Activated CD4-positive, alpha-beta T cell treated with anti-CD3 and anti-CD28 coated beads for 24 hours (primary cell): ENCODE measurements at places on chromosomes 7 and 10.

DNA sequence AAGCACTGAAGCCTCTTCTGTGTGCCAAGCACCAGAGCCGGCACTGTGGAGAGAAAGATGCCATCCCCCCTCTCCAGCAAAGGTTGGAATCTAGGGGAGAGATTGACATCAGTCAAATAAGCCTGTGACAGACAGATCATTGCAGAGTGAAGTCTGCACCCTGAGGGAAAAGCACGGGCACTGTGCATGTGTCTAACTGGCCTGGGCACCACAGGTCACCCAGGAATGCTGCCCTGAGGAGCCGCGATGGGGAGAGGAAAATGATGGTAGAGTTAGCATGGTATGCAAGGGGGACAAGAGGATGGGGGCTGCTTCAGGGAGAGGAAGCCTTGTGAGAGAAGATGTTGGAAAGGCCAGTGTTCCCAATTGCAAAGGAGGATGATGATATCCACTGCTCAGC, 261.0 kb downstream of the GRID1 start:
- DNase-seq = no peak

GRCh38 chr7:116408166-116408565, 91.4 kb upstream of the CAV2 start:
- DNase-seq = no peak

DNA sequence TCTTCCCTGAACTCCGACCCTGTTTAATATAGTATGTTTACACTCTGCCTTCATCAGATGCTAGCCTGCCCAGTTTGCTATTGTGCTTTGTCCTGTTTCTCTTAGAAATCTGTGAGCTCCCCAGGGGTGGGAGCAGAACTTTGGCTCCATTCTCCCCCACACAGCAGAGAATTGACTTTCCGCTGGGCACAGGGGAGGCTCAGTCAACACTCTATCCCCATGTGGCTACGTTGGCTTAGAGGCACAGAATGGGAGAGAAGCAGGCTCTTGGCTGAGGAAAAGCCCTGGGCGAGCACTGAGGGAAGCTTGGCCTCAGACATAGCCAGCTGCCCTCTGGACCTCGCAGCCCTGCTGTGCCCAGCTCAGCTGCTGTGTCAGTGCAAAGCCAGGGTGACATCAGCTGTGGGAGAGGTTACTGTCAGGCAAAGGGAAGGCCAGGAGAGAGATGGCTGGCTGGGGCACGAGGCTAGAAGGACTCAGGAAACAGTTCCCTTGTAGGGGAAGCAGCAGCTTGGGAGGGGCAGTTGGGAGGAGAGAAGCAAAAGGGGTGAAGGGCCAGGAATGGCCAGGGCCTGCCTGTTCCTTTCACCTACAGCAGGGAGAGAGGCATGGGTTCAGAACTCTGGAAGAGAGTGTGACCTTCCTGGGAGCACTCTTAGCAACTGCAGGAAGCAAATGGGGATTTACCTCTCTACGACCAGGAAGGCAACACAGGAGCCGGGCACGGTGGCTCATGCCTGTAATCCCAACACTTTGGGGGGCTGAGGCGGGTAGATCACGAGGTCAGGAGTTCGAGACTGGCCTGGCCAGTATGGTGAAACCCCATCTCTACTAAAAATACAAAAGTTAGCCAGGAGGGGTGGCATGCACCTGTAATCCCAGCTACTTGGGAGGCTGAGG, 5.8 kb upstream of the SCD start:
- no peak for DNase-seq

- DNase-seq = no peak
These were observed 33.2 kb upstream of the PAPSS2 start for GRCh38 chr10:87626422-87626892.

DNA sequence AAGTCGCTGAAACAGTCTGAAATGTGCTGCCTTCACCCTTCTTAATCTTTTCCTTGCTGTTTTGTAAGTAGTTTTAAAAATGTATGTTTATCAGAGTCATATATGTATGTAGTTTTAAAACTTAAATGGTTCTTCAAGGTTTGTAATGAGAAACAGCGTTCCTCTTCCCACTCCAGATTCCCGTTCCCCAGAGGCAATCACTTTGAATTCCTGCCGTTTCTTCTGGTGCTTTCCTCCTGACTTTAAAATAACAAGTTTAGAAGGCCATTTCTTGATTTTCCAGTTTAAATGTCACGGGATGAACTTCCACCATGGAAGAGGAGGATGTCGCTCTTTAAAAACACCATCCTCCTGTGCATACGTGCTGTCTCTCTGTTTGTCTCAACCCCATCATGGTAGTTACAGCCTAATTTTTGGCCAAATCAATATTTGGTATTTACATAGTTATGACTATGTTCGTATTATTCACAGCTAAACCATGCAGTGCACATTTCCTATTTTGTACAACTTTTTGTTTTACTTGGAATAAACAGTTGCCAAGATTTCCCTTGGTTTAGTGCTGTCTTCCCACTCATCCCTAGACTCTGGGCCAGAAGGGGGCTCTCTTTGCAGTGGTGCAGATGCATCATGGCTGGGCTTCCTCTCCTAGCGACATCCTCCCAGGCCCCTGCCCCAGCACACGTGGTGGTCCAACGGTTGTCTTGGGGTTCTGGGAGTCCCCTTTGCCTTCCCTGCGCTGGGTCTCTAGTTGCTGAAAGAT, 151.4 kb downstream of the PTPN20 start:
- no peak for DNase-seq

- no peak for DNase-seq
These were observed 101.2 kb upstream of the KLF6 start for GRCh38 chr10:3886191-3886590.

GRCh38 chr7:47428052-47428767, 153.7 kb downstream of the TNS3 start:
- no peak for DNase-seq

- DNase-seq = no peak
These were observed 1.4 kb upstream of the TRIM8 start for GRCh38 chr10:102642736-102643335.

DNA sequence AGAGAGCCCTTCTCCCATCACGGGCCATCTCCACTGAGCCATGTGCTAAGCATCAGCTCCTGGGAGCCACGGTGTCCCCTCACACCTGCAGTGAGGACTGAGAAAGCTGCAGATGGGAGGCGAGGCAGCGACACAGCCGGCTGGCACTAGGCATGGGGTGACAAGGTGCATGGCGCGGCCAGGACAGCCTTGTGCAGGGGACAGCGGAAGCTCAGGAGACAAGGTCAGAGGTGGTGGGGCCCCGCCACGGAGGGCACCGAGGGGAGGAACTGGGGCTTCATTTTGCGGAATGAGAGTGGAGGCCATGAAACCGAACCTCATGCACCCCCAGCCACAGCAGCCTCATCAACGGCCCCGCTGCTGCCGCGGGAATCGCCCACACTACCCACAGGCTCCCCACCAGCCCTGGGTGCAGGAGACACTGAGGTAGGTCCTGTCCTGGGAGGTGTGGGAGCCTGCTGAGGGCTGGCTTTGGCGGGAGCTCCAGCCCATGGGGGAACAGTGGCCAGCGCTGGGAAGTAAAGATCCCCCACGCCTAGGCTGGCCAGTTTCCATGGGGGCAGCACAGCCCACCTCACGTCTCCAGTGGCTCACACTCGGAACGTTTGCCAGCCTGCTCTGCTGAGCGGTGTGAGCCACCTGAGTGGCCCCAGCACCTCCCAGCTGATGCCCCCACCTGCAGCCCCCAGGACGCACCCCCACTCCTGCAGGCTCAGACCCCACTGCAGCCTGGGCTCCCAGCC, 71.2 kb upstream of the INSIG1 start:
- DNase-seq = no peak

DNA sequence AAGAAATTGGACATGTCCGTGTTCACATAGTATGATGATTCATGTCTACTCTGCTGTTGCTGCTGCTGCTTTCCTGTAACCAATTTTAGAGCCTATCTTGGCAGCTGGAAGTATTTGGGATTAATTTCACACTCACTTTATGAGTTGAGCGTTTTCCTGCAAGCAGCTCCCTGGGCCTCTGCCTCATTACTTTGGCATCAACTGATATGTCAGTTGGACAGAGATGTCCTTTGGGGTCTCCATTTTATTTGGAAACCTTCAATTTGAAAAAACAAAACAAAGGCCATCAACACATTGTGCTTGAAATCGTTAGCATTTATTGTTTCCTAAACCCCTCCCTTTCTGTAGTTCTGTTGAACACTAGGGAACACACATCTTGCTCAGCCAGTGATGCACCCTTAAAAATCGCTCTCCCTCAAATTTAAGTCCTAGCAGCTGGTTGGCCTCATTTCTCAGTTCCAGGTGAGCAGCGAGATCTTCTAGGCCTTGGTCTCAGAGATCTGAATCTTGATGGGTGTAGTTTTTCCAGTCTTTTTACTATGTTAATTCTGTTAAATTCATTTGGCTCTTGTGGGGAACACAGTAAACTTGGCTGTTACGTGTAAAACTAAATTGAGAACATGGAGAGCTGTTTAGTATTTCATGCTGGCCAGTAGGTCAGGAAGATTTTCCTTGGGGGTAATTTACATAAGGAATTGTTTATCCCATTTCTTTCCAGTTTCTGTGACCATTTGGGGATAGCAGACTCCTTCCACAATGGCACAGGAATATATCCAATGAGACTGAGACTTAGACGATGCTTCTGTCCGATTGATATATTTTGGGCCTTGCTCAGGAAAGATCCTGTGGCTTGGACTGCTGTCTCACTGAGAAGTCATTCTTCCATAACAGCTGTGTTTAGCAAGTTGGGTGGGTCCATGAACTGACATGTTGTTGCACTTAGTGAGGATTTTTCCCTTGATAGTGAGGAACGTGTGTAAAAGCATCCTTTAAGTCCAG, 371.6 kb downstream of the BBS9 start:
- no peak for DNase-seq

GRCh38 chr7:42745357-42746059, 166.4 kb downstream of the C7orf25 start:
- DNase-seq = peak; percentile 34

DNA sequence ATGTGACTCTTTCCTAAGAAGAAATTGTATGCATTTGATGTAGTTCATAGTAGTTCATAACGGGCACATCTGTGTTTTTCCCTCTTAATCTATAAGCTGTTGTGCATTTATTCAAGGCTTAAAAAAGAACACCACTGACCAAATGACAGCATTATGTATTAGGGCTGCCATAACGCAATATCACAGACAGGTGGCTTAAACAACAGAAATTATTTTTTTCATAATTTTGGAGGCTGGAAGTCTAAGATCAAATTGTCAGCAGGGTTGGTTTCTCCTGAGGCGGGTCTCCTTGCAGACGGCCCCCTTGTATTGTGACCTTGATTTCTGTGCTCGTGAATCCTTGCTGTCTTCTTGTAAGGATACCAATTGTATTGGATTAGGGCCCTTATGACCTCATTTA, 627 bp upstream of the SSMEM1 start:
- DNase-seq = no peak

GRCh38 chr10:28768227-28768626, 90.9 kb downstream of the BAMBI start:
- no peak for DNase-seq

DNA sequence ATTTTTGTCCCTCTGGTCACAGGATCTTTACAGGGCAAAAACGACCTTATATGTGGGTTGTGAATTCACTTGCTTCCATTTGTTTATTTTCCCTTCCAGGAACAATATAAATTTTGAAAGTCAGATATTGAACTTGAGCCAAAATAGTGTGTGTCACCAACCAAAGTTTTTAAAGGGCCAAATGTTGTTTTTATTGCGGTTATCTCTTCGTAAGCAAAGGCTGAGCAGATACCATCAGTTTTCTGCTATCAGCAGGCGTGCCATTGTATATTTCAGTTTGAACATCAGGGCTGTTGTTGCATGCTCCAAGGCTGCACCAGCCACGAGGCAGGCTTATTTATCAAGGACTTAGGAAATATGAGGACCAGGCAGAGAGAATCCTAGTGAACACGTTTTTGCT, 160.3 kb downstream of the PAXIP1 start:
- no peak for DNase-seq

- DNase-seq = no peak
These were observed 33.9 kb downstream of the CYCS start for GRCh38 chr7:25091176-25091575.

GRCh38 chr7:123916240-123916724, 8.8 kb upstream of the SPAM1 start:
- no peak for DNase-seq

DNA sequence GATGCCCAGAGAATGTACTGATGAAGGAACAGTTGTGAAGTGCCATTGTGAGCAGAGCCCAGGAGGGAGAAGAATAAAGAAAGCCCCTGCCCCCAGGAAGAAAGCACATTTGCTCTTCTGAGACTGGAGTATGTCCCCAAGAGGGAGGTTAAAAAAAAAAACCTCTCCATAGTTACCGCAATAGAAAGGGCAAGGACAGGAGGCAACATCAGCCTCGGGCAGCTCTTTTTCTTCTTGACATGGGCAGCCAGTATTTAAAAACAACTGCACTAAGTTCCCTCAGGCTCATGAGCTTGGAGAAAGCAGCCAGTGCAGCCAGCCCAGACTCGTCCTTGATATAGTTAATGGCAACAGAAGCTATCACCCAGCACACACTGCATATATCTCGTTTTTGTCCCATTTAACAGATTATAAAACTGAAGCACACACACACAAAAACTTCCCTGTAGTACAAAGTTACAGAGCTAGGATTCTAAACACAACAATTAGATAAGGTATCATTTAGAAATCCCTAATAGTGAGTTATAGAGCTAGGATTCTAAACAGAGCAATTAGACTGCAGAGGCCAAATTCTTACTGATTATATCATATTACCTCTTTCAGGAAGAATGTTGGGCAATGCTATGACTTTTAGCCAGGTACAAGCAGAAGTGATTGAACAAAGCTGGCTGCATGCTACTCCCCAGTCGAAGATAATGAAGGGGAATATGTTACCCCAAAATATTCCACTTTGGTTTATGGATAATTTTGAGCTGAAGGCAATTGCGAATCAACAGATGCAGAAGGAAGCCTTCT, 823.5 kb downstream of the GRID1 start:
- DNase-seq = no peak

DNA sequence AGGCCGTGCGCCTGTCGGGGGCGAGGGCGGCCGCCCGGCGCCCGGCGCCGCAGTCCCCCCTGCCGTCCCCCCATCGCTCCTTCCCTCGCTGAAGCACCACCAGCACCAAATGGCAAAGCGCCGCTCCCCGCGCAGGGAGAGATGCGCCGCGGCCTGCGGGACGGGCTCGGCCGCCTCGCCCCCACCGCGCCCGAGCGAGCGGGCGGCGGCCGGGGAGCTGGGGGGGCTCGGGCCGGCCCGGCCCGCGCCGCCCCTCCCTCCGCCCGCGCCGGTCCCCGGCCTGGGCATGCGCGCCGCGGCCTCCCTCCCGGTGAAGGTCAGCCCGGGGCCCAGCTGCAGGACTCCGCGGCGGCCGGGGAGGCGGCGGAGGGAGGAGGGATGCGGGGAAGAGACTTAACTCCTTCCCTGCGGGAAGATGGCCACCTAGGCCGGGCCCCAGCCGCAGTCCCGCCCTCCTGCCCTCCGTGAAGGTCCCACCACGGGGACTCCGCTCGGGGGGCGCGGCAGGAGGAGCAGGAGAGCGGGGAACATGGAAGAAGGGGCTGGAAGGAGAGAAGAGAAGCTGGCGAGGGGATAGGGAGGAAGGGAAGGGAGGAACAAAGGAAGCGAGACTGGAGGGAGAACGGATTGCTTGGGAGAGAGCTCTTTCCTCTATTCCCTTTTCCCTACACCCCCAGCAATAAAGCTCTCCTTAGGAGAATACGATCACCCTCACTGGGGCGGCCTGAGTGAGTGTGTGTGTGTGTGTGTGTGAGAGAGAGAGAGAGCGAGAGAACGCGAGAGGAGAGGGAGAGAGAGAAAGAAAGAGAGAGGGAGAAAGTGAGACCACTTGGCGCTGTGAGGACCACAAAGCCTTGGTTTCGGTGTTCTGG, 3.4 kb upstream of the SMARCD3 start:
- DNase-seq = no peak
